BJ (cell line): ENCODE measurements at places on chromosomes 6 and 20.

GRCh38 chr20:5364997-5365597 is 48.3 kb upstream of the PROKR2 start:
- DNase-seq = peak; percentile 1

DNA sequence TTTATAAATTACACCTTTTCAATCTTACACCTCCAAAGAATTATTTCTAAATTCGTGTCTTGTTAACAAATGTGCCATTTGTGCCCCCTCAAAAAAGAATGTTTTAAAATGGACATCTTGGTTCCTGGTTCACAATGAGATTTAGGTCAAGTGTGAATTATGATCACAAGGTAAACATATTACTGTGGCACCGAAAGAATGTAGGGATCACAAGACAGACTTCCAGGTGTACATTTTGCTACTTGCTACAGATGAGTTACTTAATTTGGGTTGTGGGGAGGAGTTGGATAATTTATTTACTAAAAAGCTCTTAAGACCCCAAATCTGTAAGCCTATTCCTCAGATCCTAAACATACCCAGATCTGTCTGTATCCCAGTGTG is 25.0 kb upstream of the ADTRP start:
- no peak for DNase-seq

DNA sequence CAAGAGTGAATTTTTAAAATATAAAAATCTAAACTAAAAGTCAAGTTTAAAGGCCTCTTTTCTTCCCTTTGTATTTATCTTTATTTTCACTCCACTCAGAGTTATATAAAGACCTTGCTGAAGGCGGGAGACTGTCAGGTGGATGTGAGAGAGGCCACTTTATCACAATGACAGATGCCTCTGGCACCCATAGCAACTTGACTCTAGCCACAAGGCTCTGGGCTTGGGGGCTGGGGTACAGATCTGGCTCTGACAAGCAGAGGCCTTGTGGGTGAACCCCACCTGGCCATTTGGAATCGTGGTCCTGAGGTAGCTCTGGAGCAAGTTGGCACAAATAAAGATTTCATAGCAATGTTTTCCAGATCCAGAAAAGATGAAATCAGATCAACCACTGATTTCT is 417.2 kb downstream of the RFPL4B start:
- no peak for DNase-seq

DNA sequence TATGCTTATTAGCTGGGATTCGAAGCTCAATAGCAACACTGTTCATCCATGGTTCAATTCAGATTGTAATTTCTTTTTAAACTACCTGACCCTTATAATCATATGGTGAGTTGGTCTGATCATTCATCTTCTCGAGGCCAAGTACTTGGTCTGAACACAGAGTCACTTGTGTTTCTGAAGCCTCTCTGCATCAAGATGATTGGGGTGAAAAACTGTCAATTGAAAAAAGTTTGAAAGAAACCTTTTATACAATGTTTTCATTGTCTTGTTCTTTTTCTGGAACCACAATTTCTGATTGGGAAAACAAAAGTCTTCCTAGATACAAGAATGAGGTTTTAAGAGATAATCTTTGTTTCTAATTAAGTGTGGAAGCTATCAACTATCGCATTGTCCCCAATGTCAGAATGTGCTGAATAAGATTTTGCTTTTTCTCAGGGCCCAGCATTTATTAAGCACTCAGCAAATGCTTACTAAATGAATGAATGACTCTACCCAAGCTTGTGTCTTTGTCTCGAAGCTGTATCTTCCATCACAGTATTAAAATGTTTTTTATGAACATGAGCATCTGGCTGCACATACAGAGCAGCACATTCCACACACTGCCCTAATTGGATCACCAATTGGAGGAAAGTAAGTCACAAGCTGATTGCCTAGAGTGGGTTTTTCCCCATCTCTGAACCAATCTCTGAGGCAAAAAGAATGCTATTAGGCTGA is 45.0 kb upstream of the MOXD1 start:
- DNase-seq = no peak

- no peak for DNase-seq
These were observed 7.0 kb upstream of the CDK19 start for GRCh38 chr6:110822249-110822648.

DNA sequence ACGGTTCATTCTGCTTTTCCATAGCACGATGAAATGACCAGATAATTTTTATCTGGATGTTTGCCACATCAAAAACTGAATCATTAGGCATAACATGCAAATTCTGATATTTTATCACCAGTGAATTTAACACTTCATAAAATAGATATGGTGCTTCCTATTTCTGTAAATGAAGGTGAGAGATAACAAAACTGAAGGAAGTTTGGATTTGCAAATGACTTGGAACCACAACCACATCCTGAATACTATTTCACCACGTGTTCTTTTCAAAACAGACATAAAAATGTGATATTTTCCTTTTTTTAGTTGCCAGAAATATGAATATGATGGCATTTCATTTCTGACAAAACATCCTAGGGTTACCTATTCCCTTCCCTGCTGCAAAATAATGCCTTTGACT is 146.1 kb downstream of the EDN1 start:
- no peak for DNase-seq

GRCh38 chr6:128252341-128253176 is 267.8 kb downstream of the PTPRK start:
- no peak for DNase-seq

GRCh38 chr6:2503816-2504494 is 246.8 kb downstream of the MYLK4 start:
- DNase-seq = no peak

- DNase-seq = no peak
These were observed 490 bp downstream of the MMUT start for GRCh38 chr6:49462599-49462926.

- no peak for DNase-seq
These were observed 63.5 kb downstream of the EZR start for GRCh38 chr6:158755636-158756035.

- peak; percentile 74 for DNase-seq
These were observed 280.0 kb downstream of the SOX4 start for GRCh38 chr6:21873562-21873961.

- DNase-seq = peak; percentile 97
These were observed 23.2 kb upstream of the FAM50B start for GRCh38 chr6:3825851-3826581.

DNA sequence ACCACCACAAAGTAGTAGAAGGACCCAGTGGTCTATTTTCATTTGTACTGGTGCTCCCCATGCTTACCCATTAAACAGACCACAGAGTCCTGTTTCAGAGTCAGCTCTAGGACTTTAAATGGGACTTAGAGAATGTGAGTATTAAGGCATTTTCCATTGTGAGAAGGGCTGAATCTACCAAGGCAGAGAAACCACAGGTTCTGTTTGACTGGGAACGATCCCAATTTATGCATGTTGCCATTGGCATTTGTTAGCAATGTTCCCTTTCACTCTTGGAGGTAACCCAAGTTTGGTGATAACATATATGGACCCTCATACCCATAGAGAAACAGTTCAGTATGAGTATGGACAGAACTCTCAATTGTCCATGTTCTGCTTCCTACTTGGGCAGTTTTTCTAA is 672.8 kb downstream of the KIF16B start:
- DNase-seq = no peak

DNA sequence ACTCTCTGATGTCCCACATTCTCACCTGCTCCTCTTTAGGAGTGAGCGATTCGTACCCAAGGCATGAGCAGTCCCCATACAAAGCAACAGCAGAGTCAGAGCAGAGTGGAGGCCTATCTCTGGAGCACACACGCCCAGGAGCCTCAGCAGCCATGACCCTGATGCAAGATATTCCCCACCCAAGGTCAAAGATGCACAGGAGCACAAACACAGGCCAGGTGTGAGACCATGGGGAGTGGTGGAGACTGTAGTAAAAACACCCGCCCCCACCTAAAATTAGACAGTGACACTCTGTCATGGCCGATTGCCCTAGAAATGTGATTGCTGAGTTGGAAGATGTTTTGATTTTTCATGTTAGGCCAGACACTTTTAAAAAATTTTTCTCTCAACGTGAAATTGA is 21.4 kb downstream of the RRBP1 start:
- DNase-seq = no peak

DNA sequence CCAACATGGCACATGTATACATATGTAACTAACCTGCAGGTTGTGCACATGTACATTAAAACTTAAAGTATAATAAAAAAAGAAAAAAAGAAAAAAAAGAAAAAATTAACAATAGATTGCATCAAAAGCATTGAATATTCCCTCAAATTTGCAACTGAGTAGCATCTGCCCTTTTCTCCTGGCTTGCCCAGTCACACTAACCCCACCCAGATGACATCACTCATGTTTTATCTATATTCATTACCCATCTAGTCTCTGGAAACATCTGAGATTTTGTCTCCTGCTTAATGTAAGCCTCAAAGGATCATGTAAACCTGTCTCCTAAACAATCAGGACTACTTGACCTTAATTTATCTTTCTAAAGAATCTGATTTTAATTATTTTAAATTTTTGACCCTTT is 706.8 kb downstream of the CD109 start:
- DNase-seq = no peak

DNA sequence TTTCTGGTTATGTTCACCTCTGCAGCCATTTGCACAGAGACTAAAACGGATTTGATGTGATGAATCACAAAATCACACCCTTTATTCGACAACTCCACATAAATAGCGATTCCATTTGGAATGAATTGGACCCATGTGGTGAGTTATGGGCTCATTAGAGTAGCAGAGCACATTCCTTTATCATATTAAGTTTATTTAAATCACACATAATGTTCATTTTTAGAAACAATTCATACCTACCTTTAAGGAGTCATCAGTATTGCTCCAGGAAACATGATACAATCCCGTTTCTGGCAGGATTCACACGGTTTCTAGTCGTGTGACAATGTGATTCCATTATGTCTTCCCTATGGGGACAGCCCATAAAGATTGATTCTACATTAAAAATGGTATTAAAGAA is 303.5 kb downstream of the CDH4 start:
- no peak for DNase-seq

DNA sequence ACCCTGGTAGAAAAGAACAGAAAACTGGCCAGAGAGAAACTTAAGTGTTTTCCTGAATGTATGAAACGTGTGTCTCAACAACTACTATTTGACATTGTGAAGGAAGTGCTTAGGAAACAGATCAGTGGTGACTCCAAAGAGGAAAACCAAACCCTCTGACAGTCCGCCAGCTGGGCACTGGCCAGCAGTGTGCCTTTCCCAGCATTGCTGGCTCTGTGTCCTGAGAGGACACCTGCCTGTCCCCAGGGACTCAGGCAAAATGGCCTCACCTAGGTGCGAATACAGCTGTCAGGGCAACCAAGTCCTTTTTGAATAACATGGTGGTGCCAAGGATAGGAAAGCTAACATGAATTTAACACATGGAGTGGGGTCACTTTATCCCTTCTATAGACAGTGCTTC is 72.5 kb downstream of the NDUFAF5 start:
- no peak for DNase-seq

DNA sequence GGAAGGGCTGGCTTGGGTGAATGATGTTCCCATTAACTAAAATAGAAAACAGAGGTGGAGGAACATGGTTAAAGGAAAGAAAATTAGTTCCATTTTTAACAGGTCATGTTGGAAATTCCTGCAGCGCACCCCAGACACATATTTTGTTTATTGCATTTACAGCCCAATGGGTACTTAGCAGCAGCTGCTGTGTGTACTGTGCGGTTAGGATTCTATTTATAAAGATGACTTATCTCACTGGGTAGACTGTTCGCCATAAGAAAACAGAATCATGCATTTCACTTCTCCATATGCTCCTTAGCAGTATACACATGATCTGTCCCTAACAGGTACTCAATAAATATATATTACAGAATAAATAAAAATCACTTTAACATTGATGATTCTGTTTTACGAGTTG is 135.8 kb downstream of the SLC35F1 start:
- DNase-seq = no peak

GRCh38 chr20:51385646-51386530 is 156.6 kb downstream of the NFATC2 start:
- no peak for DNase-seq

GRCh38 chr6:34319471-34319885 is 70.7 kb upstream of the SMIM29 start:
- DNase-seq = no peak

DNA sequence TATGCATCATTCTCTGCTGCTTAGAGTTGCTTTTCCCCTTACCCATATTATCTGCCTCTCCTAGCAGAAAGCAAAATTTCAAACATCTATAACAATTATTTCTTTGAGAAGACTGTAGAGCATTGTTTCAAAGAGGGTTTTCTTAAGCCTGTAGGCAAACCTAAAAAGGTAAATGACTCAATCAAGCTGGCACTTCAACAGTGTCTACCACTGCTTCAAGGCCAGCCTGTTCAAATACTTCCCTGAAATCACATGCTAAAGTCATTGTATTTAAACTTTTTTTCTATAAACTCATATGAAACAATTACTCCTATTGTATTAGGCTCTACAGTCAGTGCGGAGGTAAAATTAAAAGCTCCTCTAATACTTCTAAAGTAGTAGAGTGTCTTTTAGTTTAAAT is 87.1 kb downstream of the OGFRL1 start:
- DNase-seq = no peak

DNA sequence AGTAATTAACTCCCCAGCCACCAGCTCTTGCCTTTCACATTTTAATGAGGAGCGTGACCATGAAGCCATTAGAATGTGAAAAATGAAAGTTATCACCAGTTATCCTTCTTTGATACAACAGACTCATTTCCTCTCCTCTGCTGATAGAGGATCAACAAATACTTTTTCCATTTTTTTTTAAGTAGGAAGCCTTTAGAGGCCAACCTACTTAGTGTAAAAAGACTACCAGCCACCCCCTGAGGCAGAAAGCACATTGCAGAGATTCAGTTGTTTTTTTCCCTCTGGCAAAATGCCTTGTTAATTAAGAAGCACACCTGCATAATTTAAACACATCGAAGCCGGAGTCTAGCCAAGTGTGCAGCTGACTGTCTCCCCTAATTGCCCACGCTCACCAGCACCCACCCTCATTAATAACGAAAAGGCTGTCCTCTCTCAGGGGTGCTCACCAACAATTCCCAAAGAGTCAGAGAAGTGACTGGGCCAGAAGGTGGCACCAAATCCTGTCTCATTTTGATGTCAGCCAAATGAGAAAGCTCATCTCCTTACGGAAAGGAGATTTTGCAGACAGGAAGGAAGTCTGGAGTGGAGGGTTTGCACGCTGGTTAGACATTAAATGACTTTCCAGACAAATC is 60.9 kb upstream of the MC3R start:
- DNase-seq = no peak
